ENCODE measurements at places on chromosomes 1 and 21. TPM values are rescaled to one million over a fixed set of nuclear protein-coding genes. Genes with fewer than 3 reads are reported as not detected.

RAB3B gene
- 0.75 TPM for total RNA-seq

OR2T33 gene
- not detected for total RNA-seq

ITLN2 gene
- total RNA-seq: not detected

KRTCAP2 gene
- 146 TPM for total RNA-seq

TEX38 gene
- not detected for total RNA-seq

SLC25A34 gene
- 0.83 TPM for total RNA-seq

SHISAL2A gene
- 0.57 TPM for total RNA-seq

- DNase-seq: no peak
- no peaks in the 10 kb centered on the region for H3K27me3 ChIP-seq
- no peak overlapping the region for H3K4me3 ChIP-seq
- no peaks in the 10 kb centered on the region for H3K36me3 ChIP-seq
- H3K4me1 ChIP-seq: peaks cover 8% of the 10 kb centered on the region
These were observed 82.9 kb downstream of the FAM78B start for GRCh38 chr1:166083887-166084286.

- DNase-seq: no peak
- H3K36me3 ChIP-seq: no peaks in the 10 kb centered on the region
- no peak overlapping the region for H3K4me3 ChIP-seq
These were observed 1.1 kb downstream of the SPOCD1 start for GRCh38 chr1:31814631-31815306.

- no peak overlapping the region for H3K4me3 ChIP-seq
- no peaks in the 10 kb centered on the region for H3K27me3 ChIP-seq
- H3K27ac ChIP-seq: no peak overlapping the region
- peaks cover 55% of the 10 kb centered on the region for H3K36me3 ChIP-seq
These were observed 57.2 kb downstream of the ERI3 start for GRCh38 chr1:44297695-44298400.

DNA sequence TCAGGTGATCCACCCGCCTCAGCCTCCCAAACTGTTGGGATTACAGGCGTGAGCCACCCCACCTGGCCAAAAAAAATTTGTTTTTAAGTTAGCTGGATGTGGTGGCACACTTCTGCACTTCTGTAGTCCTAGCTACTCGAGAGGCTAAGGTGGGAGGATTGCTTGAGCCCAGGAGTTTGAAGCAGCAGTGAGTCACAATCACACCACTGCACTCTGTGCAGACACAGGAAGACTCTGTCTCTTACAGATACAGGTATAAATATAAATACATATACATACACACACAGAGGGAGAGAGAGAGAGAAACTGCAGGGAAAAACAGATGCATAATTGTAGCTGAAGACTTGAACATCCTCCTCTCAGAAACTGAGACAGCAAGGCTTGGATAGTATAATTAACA, 34.8 kb upstream of the EPS15 start:
- no peak overlapping the region for H3K27ac ChIP-seq
- no peak for DNase-seq
- H3K4me3 ChIP-seq: no peak overlapping the region

GRCh38 chr1:232291261-232291660, 338.7 kb downstream of the SIPA1L2 start:
- no peaks in the 10 kb centered on the region for H3K36me3 ChIP-seq
- H3K4me3 ChIP-seq: no peak overlapping the region
- H3K27me3 ChIP-seq: no peaks in the 10 kb centered on the region

- DNase-seq: peak; percentile 74
- no peak overlapping the region for H3K4me3 ChIP-seq
- no peaks in the 10 kb centered on the region for H3K4me1 ChIP-seq
- H3K27me3 ChIP-seq: no peaks in the 10 kb centered on the region
- H3K36me3 ChIP-seq: no peaks in the 10 kb centered on the region
- H3K27ac ChIP-seq: no peak overlapping the region
These were observed 21.8 kb upstream of the HSD3B1 start for GRCh38 chr1:119485201-119485600.

DNA sequence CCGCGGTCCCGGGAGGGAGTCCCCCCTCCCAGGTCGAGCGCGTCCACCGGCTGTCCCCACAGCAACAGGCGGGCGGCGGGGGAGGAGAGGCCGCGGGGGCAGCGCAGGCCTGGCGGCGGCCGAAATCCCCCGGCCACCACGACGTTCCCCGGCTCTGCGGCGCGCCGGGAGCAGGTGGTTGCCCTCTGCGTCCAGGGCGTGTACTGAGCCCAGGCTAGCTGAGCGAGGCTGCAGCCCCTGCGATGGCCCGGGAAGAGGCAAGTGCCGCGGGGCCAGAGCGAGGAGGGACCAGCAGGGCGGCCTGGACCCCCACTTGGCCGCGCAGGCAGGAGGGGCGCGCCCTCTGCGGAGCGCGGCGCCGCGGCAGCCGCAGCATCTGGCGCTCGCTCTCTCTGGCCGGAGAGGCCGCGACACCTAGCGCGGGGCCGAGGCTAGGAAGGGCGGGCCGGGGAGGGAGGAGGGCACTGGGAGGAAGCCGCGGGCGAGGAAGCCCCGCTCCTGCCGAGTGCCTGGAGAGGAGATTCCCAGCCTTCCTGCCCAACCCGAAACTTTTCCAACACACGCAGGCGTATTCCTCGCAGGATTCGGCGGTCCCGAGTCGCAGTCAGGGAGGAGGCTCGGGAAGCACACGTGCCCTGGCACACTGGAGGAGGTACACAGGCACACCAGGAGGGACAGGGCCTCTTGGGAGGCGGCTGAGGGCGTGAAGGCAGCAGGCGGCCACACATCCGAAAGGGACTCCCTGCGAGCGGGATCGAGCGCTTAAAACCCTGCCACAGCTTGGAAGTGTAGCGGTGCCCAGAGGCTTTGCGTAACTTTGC, 4.9 kb upstream of the PROX1 start:
- no peaks in the 10 kb centered on the region for H3K27me3 ChIP-seq
- no peak overlapping the region for H3K27ac ChIP-seq
- H3K36me3 ChIP-seq: no peaks in the 10 kb centered on the region

GRCh38 chr1:226424221-226425003, 16.5 kb upstream of the PARP1 start:
- no peak for DNase-seq
- H3K4me3 ChIP-seq: no peak overlapping the region
- no peaks in the 10 kb centered on the region for H3K36me3 ChIP-seq
- no peaks in the 10 kb centered on the region for H3K27me3 ChIP-seq
- peaks cover 18% of the 10 kb centered on the region for H3K4me1 ChIP-seq
- no peak overlapping the region for H3K27ac ChIP-seq

- H3K36me3 ChIP-seq: no peaks in the 10 kb centered on the region
- H3K27me3 ChIP-seq: no peaks in the 10 kb centered on the region
- H3K4me3 ChIP-seq: no peak overlapping the region
- no peak overlapping the region for H3K27ac ChIP-seq
These were observed 3.9 kb upstream of the LEFTY2 start for GRCh38 chr1:225944951-225945350.

- H3K27me3 ChIP-seq: no peaks in the 10 kb centered on the region
- no peak for DNase-seq
- H3K4me3 ChIP-seq: no peak overlapping the region
- no peaks in the 10 kb centered on the region for H3K36me3 ChIP-seq
These were observed 106.0 kb downstream of the ADAMTS1 start for GRCh38 chr21:26739189-26739588.

DNA sequence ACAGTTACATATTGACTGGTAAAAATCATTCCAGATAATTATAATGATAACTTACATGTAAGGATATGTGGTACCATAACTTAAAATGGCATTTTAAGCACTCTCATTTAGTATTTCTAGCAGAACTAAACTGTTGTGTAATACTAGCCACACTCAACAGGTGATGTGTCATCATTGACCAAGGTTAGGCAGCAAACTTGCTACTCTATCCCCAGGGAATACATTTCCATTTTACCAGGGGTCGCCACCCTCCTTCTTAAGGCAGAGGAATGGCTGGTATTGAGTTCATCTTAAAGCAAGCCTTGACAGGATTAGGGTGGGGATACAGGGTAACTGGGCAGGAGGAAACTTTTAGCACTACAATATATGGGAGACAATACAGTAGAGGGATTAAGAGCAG, 259.8 kb upstream of the CAMK1G start:
- H3K36me3 ChIP-seq: no peaks in the 10 kb centered on the region
- DNase-seq: no peak
- peaks cover 3% of the 10 kb centered on the region for H3K4me1 ChIP-seq
- no peaks in the 10 kb centered on the region for H3K27me3 ChIP-seq

DNA sequence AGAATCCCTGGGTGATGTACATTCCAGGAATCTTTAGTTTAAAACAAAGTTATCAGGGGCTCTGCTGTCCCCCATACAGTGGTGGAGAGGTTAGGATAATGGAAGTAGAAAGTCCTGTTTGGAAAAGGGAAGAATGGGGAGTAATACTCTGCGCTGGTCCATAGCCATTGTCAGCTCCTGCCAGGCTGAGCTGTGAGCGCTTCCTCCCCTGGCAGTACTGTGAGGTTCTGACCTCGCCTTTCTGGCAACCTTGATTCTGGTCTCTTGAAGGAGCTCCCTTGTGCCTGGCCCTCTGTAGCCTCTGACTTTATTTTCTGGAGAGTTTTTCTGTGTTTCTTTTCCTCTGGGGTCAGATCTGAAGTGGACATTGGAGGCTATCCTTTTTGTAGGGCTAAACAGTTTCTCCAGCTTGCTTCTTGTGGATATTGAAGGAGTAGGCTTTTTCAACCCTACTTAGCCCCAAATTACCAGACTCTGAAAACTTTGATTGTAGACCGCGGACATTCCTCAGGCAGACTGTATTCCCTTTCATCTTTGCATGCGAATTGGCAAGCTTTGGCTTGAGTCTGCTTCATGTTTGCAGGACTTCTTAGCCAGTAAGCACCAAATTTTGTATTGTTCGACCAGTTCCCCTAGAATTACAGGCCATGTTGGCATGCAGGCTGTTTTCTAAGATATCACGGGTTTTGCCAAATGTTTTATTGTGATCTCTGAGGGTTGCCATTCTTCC, 13.8 kb downstream of the UBE4B start:
- H3K4me3 ChIP-seq: peak overlapping the region; percentile 3
- H3K27me3 ChIP-seq: no peaks in the 10 kb centered on the region
- H3K27ac ChIP-seq: peak overlapping the region; percentile 67
- H3K4me1 ChIP-seq: peaks cover 72% of the 10 kb centered on the region

GRCh38 chr1:110638058-110638457, 31.9 kb upstream of the KCNA2 start:
- no peaks in the 10 kb centered on the region for H3K27me3 ChIP-seq
- no peak overlapping the region for H3K27ac ChIP-seq
- no peaks in the 10 kb centered on the region for H3K36me3 ChIP-seq
- no peak for DNase-seq

GRCh38 chr1:31788825-31789256, 24.7 kb upstream of the ADGRB2 start:
- H3K36me3 ChIP-seq: no peaks in the 10 kb centered on the region
- peaks cover 4% of the 10 kb centered on the region for H3K27me3 ChIP-seq
- peak overlapping the region; percentile 71 for H3K27ac ChIP-seq
- H3K4me1 ChIP-seq: peaks cover 19% of the 10 kb centered on the region

- peaks cover 30% of the 10 kb centered on the region for H3K4me1 ChIP-seq
- no peak overlapping the region for H3K27ac ChIP-seq
- H3K27me3 ChIP-seq: no peaks in the 10 kb centered on the region
- no peaks in the 10 kb centered on the region for H3K36me3 ChIP-seq
These were observed 7.3 kb downstream of the EDEM3 start for GRCh38 chr1:184747089-184747955.

- no peaks in the 10 kb centered on the region for H3K36me3 ChIP-seq
- no peaks in the 10 kb centered on the region for H3K4me1 ChIP-seq
- H3K27me3 ChIP-seq: no peaks in the 10 kb centered on the region
- no peak overlapping the region for H3K4me3 ChIP-seq
- H3K27ac ChIP-seq: no peak overlapping the region
These were observed 49.4 kb downstream of the CAPN9 start for GRCh38 chr1:230796626-230797025.

DNA sequence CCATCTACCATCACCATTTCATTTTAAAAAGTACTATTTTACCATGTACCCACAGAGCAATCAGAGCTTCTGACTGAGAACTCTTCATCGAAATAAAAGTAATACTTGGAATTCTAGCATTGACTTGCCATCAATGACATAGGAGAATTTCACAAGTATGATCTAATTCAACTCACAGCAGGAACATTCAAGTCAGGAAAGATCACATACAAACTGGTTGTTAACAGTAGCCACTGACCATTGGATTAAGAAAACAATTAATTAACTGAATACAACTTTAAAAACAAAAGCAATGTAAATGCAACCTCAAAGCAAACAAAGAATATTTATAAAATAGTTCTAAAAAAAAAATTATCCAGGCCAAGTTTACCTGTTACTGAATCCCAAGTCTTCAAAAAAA, 18.8 kb downstream of the RNF115 start:
- no peak overlapping the region for H3K27ac ChIP-seq
- no peak overlapping the region for H3K4me3 ChIP-seq
- no peaks in the 10 kb centered on the region for H3K27me3 ChIP-seq
- H3K4me1 ChIP-seq: peaks cover 78% of the 10 kb centered on the region
- H3K36me3 ChIP-seq: no peaks in the 10 kb centered on the region

DNA sequence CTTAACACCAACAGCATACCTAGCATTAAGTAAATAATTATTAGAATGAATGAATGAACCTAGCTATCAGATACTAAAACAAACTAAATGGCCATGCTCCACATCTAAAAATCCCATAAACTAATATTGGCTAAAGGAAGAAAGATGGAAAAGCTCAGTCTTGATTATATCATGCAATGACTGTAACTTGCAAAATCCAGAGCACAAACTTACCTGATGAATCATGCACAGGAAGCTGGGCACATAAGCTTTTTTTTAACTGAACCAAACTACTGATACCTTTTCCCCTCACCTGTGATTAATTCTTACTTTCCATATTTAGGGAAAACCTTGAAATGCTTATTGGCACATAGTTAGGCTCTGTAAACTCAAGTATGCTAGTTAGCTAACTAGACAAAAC, 70.2 kb downstream of the KIF14 start:
- DNase-seq: no peak
- H3K4me1 ChIP-seq: no peaks in the 10 kb centered on the region
- no peak overlapping the region for H3K27ac ChIP-seq
- no peaks in the 10 kb centered on the region for H3K27me3 ChIP-seq
- H3K36me3 ChIP-seq: no peaks in the 10 kb centered on the region

DNA sequence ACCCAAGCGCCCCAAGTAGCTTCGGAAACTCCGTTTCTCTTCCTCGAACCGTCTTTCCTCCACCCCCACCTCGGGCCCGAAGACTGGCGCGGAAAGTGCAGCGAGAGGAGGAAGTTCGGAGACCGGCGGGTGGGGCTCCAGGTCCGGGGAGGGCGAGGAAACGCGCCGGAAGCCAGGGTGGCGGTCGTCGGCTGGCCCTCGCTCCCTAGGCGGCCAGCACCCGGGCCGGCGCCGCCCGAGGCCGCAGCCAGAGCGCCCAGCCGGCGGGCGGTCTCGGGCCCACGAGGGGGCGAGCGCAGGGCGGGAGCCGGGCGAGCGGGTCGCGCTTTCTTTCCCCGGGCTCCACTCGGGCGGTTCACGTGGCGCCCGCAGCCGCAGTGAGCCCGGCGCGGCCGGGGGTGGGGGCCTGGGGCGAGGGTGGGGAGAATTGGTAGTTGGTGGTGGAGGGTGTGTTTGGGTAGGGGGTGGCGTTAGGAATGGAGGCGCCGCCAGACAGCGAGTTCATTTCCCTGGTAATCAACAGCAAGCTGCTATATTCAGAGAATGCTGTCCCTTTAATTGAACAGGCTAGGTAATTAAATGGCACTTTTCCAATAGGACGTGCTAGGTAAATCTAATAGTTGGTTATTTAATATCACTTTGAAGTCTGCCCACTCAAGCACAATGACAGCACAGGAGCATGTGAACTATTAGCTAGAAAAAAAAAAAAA, 6.7 kb downstream of the LMO4 start:
- H3K36me3 ChIP-seq: peaks cover 12% of the 10 kb centered on the region
- DNase-seq: no peak
- H3K4me3 ChIP-seq: peak overlapping the region; percentile 84
- peaks cover 52% of the 10 kb centered on the region for H3K4me1 ChIP-seq
- no peaks in the 10 kb centered on the region for H3K27me3 ChIP-seq
- peak overlapping the region; percentile 94 for H3K27ac ChIP-seq

GRCh38 chr1:155929057-155929456, 5.2 kb downstream of the KHDC4 start:
- no peak overlapping the region for H3K27ac ChIP-seq
- peaks cover 73% of the 10 kb centered on the region for H3K36me3 ChIP-seq
- no peaks in the 10 kb centered on the region for H3K27me3 ChIP-seq
- DNase-seq: no peak
- H3K4me3 ChIP-seq: no peak overlapping the region

Measured in esophagus muscularis mucosa (tissue), 4 donors.